ENCODE measurements at places on chromosomes 16 and 17. TPM values are rescaled to one million over a fixed set of nuclear protein-coding genes. Genes with fewer than 3 reads are reported as not detected.

The CPD gene
- total RNA-seq: 269 TPM

The PLK1 gene
- 3.7 TPM for total RNA-seq

The CHST4 gene
- not detected for total RNA-seq

The PPL gene
- 3.2 TPM for total RNA-seq

The GAS2L2 gene
- total RNA-seq: not detected

The KRT17 gene
- 0.09 TPM for total RNA-seq

The SLFN12 gene
- 43.9 TPM for total RNA-seq

The KRT20 gene
- total RNA-seq: not detected

Data from dermis lymphatic vessel endothelial cell (primary cell).